Naive thymus-derived CD8-positive, alpha-beta T cell (primary cell): ENCODE measurements at places on chromosomes 4 and X. TPM values are rescaled to one million over a fixed set of nuclear protein-coding genes. Genes with fewer than 3 reads are reported as not detected.

- H3K36me3 ChIP-seq = no peaks in the 10 kb centered on the region
- DNase-seq = no peak
- H3K27me3 ChIP-seq = peaks cover 5% of the 10 kb centered on the region
- H3K27ac ChIP-seq = no peak overlapping the region
- H3K4me3 ChIP-seq = no peak overlapping the region
These were observed 9.2 kb upstream of the CITED1 start for GRCh38 chrX:72314881-72315280.

GRCh38 chr4:118155516-118155915 lies 121.2 kb downstream of the NDST3 start:
- H3K36me3 ChIP-seq = peaks cover 12% of the 10 kb centered on the region
- no peaks in the 10 kb centered on the region for H3K4me1 ChIP-seq
- no peak for DNase-seq
- H3K27me3 ChIP-seq = no peaks in the 10 kb centered on the region

GRCh38 chr4:155011163-155011780 lies 197.2 kb upstream of the NPY2R start:
- no peak for DNase-seq
- no peak overlapping the region for H3K27ac ChIP-seq
- H3K27me3 ChIP-seq = peaks cover 16% of the 10 kb centered on the region
- H3K4me1 ChIP-seq = no peaks in the 10 kb centered on the region

- H3K27me3 ChIP-seq = no peaks in the 10 kb centered on the region
- no peak for DNase-seq
- H3K36me3 ChIP-seq = peaks cover 53% of the 10 kb centered on the region
These were observed 101.9 kb downstream of the TET2 start for GRCh38 chr4:105248613-105249012.

The CCSER1 gene
- total RNA-seq = 0.19 TPM
